ENCODE measurements at places on chromosomes 7 and 10. TPM values are rescaled to one million over a fixed set of nuclear protein-coding genes. Genes with fewer than 3 reads are reported as not detected.

C10orf53 gene
- not detected for polyA plus RNA-seq

AQP1 gene
- polyA plus RNA-seq = 23.9 TPM

MYH16 gene
- polyA plus RNA-seq = 0.03 TPM

SEMA4G gene
- 16.8 TPM for polyA plus RNA-seq

CNNM1 gene
- 1.8 TPM for polyA plus RNA-seq

TEX36 gene
- not detected for polyA plus RNA-seq

LEP gene
- 0.16 TPM for polyA plus RNA-seq

CYP3A7 gene
- polyA plus RNA-seq = 0.09 TPM

DNA sequence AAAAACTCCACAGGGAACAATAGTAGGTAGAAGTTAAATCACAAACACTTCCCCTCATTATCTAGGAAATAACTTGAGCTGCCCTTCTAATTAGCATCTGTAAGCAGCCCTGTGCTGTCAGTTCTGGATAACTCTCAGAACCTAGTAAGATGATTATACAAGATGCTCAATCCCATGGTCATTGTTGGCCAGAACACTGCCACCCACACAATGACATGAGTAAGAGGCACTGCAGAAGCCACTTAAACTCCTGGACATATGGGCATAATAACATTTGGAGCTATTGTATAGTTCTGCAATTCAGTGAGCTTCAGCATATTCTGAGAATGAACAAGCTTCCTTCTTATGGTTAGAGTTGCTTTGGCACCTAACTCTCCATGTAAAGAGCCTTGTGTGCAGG lies 153.8 kb downstream of the PLPP4 start:
- DNase-seq = no peak

- no peak for DNase-seq
Measured at GRCh38 chr10:127984945-127985344, 78.0 kb downstream of the PTPRE start.

- DNase-seq = no peak
Measured at GRCh38 chr7:23558303-23558702, 26.5 kb upstream of the TRA2A start.

- no peak for DNase-seq
Measured at GRCh38 chr7:44391171-44391570, 65.8 kb upstream of the CAMK2B start.

DNA sequence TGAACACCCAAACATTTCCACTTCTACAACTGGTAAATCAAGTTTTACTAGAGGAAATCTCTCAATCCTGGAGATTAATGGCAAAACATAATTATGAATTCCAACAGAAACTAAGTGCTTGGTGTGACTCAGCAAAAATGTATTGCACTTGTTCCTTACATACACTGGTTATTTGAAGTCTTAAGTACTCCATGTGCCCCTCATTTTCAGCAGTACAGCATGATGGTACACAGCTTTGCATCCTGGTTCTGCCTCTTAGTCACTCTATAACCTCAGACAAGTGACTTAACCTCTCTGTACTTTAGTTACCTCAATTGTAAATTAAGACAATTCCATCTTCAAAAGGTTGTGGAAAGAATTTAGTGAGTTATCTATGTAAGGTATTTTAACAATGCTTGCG lies 12.9 kb downstream of the SLC16A12 start:
- DNase-seq = no peak

- DNase-seq = peak; percentile 45
Measured at GRCh38 chr7:142776206-142776844, 5.6 kb downstream of the PRSS2 start.

- no peak for DNase-seq
Measured at GRCh38 chr7:111835066-111835465, 272.8 kb upstream of the IMMP2L start.

- no peak for DNase-seq
Measured at GRCh38 chr7:154416714-154417113, 364.5 kb downstream of the DPP6 start.

DNA sequence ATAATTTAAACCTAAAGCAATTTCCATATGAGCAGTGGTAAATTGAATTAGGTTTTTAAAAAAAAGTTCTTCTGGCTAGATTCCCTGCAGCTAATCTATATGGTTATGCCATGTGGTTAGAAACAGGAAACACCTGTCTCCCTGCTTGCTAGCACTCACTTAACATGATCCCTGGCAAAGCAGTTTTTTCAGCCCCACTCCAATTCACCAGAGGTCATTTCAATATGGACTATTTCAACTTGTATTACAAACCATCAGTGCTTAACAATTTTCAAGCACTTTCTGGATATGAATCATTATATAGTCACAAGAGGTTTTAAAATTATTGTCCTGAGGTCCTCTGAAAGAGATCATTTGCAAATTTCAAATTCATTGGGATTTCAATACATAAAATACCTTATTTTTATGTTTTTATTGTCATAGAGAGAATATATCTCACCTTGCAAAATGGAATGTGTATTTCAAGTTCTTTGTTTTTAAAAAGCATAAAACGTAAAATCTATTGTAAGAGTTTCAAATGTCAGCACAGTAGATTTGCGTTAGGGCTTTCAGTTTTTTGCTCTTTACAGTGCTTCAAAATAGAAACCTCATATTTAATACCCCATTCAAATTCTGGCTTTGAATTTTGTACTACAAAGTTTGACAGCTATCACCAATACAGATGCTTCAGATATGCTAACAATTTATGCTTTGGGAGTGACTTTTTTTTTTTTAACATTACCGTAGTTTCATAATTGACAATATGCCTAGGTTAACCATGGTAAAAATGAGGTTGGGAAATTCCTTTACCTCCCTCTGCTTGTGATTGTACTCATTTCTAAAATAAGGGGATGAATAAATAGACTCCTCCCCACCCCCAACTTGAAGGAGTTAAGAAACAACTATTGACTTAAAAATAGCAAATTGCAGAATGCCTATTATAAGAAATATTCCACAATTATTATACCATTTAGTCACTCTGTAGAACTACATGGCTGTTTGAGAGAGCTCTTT lies 117.5 kb upstream of the HGF start:
- no peak for DNase-seq

DNA sequence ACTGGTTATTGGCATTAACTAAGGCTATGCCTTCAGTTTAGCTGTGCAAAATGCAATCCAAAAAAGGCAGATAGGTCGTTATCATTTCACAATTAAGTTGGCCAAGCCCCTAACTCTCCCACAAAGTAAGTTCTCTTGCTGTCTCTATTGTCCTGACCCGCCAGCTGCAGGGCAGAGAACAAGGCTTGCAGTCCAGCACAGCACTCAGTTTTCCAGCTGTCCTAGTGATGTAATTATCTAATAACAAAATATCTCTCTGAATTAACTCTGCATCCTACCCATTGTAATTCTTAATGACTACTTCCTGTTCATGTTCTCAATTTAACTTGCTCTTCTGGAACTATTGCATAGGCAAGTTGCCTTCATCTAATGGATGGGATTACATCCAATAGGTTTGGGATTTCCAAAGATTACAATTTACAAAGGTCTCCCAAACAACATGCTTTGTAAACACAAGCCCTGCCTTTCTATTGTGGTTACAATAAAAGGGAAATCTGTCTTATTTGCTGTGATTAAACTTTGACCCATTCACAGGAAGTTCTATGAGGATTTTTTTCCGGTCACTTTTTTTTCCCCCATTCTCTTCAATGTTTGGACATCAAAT lies 55.2 kb downstream of the CDK6 start:
- DNase-seq = no peak

DNA sequence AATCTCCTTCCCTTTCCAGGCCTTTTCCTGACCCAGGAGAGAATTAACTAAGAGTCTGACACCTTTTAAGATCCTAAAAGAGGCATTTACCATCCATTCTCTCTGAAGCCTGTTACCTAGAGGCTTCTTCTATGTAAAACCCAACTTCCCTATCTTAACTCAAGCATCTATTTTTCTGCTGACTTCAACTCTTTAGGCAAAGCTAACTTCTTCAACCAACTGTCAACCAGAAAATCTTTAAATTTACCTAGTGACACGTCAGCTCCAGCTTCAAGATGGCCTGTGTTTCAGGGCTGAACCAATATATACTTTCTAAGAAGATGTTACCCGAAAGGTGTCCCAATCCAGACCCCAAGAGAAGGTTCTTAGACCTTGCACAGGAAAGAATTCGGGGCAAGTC lies 492.3 kb upstream of the AUTS2 start:
- no peak for DNase-seq

DNA sequence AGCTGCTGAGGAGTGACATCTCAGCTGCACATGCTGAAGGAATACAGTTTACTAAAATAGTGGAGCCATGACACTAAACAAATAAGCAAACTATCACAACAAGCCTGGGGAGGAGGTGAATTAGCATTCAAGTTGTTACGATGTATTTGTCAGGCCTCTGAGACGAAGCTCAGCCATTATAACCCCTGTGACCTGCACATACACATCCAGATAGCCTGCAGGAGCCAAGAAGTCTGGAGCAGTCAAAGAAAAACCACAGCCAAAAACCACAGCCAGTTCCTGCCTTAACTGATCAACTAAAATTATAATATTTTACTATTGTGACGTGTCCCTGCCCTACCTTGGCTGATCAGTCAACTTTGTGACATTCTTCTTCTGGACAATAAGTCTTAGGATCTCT lies 68.6 kb downstream of the NSUN6 start:
- no peak for DNase-seq

DNA sequence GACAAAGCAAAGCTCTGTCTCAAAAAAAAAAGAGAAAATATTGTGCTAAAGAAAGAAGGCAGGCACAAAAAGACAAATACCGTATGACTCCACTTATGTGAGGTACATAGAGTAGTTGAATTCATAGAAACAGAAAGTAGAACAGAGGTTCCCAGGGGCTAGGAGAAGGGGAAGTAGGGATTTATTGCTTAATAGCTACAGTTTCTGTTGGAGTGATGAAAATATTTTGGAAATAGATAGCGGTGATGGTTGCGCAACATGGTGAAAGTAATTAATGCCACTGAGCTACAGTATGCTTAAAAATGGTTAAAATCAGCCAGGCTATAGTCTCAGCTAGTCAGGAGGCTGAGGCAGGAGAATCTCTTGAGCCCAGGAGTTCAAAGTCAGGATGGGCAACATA lies 18.5 kb upstream of the NPFFR1 start:
- no peak for DNase-seq

DNA sequence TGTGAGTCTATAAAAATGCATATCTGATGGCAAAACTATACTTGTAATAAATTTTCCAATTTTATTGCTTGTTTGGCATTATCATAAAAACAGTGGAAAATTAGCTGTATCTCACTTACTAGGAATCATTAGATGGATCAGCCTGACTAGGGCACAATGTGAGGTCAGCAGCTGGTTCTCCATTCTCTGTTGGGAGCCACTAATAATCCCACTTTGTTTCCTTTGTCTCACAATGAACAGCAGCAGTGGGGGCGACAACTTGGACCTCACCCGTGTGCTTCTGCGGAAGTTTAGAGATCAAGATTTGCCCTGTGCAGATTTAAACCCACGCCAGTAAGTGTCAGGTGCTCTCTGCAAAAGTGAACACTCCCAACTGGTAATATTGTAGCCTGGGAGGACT lies 295.5 kb downstream of the ABCA13 start:
- DNase-seq = no peak

DNA sequence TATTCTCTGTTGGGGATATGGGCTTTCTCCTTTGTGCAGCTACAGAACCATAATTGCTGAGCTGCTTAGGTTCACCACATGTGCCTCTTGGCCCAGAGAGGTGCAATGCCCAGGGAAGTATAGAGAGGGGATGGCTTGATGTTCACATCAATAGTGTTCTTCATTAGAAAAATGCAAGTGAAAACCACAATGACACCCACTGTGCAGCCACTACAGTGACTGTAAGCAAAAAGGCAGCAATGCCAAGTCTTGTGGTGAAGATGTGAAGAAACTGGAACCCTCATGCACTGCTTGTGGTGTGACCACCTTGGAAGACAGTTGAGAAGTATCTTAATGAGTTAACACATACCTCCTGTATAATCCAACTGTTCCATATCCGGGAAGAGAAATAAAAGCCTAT lies 318.9 kb upstream of the ZMIZ1 start:
- DNase-seq = no peak

DNA sequence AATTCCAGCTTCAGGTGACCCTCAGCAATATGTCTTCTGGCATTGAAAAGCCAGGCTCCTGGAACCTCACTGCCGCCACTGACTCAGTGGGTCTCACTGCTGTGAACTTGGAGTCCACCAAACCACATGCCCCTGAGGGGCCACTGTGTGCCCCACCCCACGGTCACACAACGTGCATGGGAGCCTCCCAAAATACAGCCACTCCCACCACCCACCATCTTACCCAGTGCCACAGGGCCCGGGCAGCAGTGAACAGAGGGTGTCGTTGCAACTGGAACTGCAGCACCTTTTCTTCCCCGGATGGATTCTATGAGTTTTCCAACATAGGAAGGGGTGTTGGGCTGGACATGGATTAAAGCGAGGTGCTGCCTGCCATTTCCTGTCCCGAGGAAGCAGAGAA lies 60.1 kb downstream of the ASB13 start:
- DNase-seq = no peak

- DNase-seq = no peak
Measured at GRCh38 chr10:87500646-87501048, 4.0 kb upstream of the MINPP1 start.

DNA sequence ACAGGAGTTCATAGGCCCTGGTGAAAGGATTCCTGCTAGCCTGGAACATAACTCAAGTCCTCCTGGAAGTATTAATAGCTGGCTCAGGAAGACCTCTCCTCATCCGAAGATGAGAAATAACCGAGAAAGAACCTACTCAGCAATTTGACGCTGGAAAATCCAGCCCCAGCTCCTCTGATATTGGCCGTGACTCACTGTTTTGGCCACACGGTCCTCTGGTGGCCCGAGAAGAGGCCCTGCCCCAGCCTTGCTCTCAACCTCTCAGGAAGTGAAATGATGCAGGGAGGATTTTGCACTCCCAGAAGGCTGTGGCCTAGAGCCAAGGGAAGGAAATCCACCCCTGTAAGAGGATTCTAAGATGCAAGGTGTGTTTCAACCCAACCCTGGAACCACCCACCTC lies 121.6 kb downstream of the MTPAP start:
- no peak for DNase-seq

GRCh38 chr10:116184512-116184794 lies 88.6 kb downstream of the GFRA1 start:
- DNase-seq = no peak
